ENCODE measurements at places on chromosomes 4 and X.

- no peak for DNase-seq
Observed at GRCh38 chr4:106868381-106869035, 167.6 kb downstream of the DKK2 start.

DNA sequence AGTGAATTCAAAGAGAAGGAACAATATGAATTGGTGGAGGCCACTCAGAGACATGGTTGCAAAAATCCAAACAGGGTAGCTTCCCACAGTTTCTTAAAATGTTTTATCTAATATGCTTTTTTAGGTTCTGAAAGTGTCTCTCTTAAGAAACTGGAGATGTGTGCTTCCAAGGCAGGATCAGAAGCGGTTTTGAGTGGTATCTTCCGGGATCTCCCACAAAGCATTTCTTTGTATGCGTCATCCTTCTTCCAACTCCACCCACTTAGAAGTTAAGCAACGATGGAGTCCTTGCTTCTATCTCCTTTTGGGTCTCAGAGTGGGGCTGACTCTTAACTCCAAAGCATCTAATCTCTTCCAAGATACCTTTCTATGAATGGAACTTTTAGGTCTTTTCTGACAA lies 196.7 kb downstream of the MID1 start:
- DNase-seq, result no peak

DNA sequence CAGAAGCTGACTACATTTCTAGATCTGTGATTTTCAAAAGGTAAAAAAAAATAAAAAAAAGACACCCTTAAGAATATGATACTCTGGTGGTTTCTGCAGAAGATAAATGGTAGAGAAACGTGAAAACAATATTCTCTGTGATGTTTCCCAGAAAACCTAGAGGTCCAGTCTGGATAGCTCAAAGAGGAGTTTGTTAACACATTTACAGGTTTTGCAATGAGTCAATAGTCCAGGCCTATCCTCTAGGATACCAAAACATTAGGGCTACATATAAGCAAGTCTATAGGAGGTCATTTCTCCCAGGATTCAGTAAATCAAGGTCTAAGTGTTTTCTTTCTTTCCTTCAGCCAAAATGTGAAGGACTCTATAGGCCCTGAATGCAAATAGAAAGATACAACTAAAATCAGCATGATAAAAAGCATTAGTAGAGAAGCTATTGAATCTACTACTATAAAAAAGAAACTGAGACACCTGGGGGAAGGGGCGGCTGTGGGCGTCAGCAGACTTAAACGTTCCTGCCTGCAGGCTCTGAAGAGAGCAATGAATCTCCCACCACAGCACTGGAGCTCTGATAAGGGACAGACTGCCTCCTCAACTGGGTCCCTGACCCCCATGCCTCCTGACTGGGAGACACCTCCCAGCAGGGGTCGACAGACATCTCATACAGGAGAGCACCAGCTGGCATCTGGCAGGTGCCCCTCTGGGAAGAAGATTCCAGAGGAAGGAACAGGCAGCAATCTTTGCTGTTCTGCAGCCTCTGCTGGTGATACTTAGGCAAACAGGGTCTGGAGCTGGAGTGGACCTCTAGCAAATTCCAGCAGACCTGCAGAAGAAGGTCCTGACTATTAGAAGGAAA lies 33.7 kb upstream of the SPP1 start:
- no peak for DNase-seq

- DNase-seq, result no peak
Observed at GRCh38 chrX:70231666-70232065, 2.8 kb upstream of the AWAT1 start.

GRCh38 chrX:125293850-125294780 lies 25.6 kb upstream of the TEX13C start:
- no peak for DNase-seq

DNA sequence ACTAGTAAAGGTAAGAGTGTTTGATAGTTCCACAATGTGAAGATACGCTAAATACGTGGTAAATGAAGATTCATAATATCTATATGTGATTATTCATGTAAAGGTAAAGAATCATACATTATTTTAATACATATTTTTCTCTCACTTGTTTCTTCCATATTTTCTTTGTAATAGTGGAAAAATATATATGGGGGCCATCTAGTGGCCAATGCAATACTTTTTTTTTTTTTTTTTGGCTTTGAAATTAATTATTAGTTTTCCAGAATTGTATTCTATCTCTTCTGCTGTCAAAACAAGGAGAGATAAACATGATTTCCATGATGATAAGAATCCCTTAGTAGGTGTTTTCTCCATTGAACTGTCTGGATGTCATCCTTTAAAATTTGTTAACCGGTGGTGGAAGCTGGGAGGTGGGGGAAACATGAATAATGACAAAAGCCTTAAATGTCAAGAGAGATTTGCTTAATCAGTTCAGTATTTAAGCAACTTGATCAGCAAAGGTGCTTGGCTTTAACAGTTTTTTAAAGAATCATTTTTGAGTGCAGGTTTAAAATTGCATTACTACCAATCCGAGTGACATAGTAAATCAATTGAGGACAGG lies 508.7 kb upstream of the HTR2C start:
- DNase-seq, result no peak

DNA sequence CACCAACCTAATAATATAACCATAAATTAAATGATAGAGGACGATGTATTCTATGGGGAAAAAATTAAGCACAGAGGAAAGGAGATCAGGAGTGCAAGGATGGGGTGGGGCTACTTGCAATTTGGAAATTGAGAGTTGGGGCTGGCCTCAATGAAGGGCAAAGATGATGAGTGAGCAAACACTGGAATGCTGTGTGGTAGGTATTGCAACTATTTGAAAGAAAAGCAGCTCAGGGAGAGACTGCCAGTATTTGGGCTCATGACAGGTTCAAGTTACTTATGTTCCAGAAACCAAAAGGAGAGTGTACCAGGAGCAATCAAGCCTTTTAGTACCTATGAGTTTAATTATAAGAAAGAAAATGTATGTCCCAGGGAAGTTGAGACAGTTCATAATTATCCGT lies 47.4 kb downstream of the ASIC5 start:
- no peak for DNase-seq

DNA sequence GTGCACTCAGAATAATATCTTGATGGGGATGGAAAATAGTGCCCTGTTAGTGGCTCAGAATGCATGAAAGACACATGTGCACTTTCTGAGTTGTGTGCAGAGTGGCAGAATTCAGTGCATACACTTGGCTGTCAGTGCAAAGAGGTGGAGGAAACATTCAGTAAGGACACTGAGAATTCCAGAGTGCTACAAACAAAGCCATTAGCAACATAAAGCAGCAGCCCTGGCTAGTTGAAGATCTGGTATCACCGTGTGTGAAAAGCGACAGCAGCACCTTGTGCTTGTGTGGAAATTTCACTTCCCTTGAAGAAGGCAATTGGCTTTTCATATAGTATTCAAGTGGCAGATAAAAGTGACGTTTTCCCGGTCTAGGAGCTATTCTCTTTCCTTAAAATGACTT lies 810.4 kb downstream of the TRIML1 start:
- no peak for DNase-seq

DNA sequence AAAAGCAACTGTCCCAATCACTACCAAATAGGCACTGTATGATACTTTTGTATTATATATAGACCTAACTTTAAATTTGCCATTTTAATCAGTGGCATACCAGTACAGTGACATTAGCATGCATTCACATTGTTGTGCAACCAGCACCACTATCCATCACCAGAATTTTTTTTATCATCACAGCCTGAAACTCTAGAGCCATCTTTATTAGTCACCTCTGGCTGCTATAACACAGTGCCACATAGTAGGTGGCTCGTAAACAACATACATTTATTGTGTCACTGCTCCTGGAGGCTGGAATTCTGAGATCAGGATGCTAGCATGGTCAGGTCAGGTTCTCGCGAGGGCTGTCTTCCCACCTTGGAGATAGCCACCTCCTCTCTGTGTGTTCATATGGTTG lies 188.4 kb upstream of the GALNT7 start:
- no peak for DNase-seq

GRCh38 chr4:26022346-26023202 lies 108.6 kb downstream of the SMIM20 start:
- no peak for DNase-seq

DNA sequence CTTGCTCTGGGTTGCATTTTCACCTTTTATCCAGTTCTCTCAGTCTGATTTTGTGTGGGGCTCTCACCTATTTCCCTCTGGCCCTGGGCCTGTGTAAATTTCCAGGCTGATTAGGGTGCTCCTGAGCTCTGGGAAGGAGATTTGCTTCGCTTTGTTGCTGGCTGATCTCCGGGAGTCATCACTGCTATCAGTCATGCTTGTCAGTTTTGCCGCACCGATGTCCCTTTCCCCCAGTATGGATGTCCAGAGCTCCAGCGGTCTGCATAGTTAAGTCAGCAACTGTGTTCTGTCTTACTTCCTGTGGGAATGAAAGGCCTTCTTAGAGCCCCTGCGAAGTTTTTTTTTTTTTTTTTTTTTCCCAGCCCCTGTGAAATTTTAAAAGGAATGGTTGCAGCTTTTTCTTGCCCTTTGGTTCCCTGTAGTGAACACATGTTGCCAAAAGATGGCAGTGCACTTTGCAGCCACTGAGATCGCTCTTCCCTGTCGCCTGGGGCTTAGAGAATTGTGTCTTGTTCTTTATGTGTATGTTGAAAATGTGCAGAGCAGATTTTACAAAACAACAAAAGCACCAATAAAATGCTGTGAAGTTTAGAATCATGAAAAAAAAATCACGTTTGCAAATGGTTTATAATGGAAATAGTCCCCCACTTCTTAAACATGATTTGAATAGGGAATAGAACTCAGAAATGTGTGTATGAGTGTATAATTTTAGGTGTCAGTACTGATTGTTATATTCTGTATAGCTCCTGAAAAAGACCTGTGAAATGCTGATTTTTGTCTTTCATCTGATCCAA lies 109.1 kb upstream of the SLC4A4 start:
- no peak for DNase-seq

DNA sequence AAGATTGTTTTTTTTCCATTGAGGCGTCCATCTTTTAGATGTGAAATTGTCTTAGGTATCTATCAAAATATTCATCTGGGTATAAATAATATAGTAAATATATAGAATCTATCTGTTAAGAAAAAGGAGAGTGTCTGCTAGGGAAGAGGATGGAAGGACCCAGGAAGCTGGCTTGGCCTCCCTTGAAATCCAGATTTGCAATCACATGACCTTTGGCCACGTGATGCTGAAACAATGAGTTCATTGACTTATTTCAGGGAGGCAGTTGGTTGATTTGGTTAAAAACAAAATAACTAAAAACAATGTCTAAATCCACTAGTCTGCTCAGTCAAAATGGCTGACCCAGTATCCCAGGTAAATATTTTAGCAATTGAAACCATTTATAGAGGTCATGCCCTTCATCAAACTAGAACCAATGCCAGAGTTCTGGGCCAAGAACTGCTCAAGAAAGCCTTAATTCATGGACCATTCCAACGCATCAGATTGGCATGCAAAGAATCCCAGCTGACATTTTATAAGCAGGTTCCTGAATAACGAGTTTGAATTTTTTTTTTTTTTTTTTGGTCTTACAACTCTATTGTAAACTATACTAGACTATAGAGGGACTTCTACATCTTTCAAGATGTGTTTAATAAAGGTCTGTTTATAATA lies 172.7 kb downstream of the MID1 start:
- no peak for DNase-seq

- no peak for DNase-seq
Observed at GRCh38 chr4:181835348-181835747, 407.9 kb upstream of the TENM3 start.

DNA sequence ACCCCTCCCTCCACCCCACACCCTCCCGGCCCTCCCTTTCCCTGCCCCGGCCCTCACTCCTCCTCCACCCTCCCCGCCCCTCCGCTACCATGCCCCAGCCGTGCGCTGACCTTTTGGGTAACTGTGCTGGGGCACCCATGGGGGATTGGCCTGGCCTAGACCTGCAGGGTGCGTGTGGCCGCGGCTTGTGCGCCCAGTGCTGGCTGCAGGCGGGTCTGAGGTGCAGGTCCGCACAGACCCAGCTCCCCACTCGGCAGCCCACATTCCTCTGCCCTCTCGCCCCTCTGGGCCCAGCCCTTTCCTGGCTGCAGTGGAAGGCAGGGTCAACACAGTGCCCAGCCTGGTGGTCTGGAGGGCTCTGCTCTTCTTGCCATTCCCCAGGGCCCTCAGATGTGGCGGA lies 24.7 kb downstream of the FGFRL1 start:
- DNase-seq, result no peak

DNA sequence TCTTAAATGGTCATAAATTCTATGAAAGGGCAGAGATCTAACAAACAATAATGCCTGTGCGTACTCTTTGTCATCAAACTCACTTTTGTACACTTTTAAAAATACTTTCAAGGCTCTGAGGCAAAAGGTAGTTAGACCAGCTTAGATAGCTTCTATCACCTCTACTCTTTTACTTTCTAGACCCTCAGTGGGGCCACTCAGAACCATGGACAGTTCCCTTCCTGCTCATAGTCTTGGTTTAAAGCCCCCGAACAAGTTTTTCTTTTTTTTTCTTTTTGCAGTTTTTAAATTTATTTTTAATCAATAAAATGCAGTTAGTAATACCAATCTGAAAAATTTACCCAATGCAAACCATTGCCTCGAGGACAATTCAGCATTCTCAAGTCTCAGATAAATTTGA lies 460.5 kb upstream of the CNKSR2 start:
- no peak for DNase-seq

DNA sequence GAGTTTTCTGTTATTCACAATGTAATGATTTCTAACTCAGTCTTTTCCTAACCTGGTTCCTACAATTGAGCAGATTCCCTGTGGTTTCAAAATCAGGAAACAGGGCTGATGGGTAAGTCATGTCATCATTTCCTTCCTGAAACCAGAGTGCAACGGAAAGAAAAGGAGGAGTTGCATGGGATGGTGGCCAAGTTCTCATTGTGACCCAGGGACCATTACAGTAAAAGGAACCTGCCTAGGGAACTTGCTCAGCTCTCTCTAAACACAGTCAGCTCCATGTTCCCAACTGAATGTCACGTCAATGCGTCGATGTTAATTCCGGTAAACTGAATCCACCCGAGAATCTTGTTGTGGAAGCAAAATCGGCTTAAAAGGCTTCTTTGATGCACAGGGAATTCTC lies 51.2 kb downstream of the LGI2 start:
- no peak for DNase-seq

DNA sequence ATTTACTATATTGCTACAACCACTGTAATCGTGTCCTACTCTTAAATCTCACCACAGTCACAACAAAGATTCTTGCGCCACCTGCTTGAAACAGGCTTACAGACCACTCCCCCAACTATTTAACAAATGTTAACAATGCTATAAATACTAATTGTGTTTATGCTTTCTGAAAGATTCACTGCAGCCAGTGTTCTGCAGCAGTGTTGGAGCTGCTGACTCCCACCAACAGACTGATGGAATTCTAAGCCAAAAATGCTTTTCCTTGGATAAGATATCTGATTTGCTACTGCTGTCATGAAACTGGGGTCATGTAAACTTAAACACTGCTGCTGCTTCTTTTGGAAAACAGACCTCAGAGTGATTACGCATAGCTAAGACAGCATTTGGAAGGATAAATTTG lies 244.2 kb upstream of the MAB21L2 start:
- DNase-seq, result no peak

- DNase-seq, result no peak
Observed at GRCh38 chr4:173507471-173508385, 22.3 kb downstream of the HAND2 start.
